ENCODE measurements at places on chromosomes 7 and 10.
A peak's percentile ranks its signal among the peaks of the same experiment; 100 is the strongest.

GRCh38 chr7:158018971-158019645 lies 568.5 kb downstream of the PTPRN2 start:
- DNase-seq, result no peak

DNA sequence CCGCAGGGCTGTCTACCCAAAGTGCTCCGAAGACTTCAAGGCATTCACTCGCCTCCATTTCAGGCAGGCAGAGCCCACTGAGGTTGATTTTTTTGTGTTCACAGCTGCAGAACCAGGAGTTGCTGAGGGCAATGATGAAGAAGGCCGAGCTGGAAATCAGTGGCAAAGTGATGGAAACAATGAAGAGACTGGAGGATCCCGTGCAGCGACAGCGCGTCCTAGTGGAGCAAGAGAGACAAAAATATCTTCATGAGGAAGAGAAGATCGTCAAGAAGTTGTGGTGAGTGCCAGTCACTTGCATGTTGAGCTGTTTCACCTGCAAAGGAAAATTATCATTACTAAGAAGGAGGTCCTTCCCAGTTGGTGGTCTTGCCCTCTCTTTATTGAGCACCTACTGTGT lies 210.5 kb downstream of the ARHGAP21 start:
- DNase-seq, result no peak

DNA sequence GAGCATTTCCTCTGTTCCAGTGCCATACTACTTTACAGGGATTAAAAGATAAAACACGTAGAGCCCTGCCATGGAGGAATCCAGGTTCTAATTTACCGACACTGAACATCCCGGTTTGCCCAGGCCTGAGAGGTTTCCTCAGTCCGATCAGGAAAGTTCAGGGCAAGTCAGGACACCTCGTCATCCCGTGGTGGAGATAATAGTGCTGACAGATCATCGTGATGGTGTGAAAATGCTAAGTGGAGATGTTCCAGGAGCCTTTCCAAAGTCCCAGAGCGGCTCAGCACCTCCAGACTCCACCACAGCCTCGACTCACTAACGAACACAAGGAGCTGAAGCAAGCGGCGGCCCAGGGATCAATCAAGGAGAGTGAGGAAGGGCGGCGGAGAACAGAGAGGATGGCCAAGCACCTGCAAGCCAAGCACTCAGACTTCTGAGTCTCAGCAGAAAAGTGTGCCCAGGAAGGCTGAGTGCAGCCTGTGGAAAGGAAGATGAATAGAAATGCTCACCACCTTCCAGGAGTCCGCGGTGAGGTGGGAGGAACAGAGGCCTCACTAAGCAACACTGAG lies 103.7 kb upstream of the VWC2 start:
- DNase-seq, result no peak

DNA sequence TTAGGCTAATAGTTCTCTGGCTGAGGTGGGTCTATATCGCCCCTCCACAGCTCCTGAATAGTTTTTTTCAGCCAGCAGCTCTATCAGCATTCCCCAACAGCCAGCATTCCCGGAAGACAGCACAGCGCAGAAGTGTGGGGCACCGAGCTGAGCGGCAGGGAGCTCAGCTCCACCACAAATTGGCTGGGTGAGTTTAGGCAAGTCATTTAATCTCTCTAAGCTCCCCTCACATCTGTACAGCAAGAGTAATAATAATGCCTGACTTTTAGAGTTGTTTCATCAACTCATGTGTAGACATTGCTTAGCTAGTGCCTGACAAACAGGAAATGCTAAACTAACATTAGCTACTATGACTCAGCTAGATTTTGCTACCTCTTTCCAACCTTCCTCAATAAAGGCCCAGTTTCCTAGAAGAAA lies 247.9 kb upstream of the PTN start:
- no peak for DNase-seq

GRCh38 chr7:106520962-106521514 lies 139.9 kb downstream of the CCDC71L start:
- peak; percentile 38 for DNase-seq

DNA sequence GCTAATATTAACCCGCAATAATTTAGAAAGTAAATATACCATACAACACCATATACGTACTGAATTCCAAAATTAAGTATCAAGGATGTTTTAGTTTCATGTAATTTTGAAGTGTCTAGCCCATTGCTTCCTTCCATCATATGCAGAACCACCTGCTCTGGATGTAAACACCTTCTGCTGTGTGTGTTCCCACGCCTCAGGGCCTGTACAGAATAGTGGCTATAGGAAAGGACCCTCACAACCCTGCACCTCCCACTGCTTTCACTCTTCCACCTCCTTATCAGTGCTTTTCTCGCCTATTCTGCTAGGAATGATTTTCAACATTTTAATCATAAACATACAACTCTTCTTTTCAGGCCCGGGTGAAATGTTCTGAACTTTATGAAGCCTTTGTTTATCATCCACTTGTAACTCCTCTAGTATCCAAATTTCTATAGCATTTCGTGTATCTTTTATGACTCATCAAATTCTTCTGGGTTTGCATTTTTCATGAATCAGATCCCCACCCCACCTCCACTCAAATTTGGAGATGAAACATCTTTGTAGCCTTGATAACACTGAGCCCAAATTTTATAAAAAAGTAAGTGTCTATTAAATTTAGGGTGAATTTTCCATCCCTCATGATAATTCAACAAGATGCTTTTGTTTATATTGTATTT lies 1106.8 kb upstream of the C7orf33 start:
- DNase-seq, result no peak

- no peak for DNase-seq
These were observed 162.0 kb upstream of the MGMT start for GRCh38 chr10:129305046-129305445.

DNA sequence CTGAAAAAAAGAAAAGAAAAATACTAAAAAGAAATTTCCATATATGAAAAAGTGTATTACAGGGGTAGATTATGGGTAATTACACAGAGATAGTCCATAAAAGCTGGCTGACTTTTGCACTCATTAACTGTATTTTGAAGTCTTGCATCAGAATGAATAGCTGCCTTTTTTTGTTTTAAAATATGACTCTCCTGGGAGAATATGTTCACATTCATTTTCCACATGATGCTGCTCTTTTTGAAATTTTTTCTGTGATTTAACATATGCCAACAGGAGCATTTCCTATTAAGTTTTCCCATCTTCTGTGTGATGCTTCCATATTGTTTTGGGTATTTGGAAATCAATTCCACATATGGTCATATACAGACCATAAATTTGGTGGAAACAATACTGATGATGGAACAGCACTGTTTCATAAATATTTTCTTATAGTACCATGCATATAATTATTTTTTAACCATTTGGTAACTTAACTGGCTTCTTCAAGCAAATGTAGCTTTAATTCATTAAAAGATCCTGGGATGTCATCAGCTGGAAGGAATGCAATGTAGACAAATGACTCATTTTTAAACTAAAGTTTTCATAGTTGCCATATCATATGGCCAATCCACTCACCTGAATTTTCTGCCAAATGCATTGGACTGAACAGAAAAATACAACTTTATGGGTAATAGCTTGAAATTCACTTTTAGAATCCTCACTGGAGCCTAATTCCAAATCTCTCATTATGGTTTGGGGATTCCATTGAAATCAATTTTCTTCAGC lies 313.9 kb upstream of the GLI3 start:
- DNase-seq, result no peak

GRCh38 chr10:29612657-29613056 lies 22.1 kb downstream of the SVIL start:
- no peak for DNase-seq

GRCh38 chr7:155296788-155297516 lies 726 bp upstream of the INSIG1 start:
- DNase-seq, result peak; percentile 76

DNA sequence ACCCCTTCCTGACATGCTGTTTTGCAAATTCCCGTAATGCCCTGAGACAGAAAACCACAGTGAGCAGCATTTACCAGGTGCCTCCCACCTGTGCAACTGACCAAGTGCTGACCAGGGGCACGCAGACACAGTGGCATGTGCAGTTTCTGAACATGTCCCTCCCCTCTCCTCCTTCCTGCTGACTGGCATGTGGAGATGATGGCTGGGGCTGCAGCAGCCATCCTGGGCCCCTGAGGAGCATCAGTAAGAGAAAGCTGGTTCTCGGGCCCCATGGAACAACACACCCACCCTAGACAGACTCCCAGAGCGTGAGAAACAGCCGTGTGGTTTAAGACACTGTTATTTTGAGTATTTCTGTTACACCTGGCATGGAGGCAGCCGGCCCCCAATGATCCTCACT lies 66.2 kb upstream of the PDGFA start:
- no peak for DNase-seq

DNA sequence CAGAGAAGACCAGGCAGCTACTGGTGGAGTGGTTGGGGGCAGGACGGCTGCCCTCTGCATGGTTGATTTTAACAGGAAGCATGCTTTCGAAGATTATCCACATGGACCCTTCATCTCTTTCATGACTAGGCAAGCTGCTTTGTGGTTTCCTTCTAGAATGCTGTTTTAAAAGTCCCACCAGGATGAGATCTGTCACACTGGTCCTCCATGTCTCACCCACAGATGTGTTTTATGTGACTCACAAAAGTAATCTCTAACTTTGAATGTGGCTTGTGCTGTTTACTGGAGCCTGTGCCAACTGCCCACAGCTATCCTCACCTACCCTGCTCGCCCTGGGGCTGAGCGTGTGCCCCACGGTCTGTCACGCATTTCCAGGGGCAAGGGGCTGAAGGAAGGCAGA lies 188.8 kb downstream of the GFRA1 start:
- no peak for DNase-seq

DNA sequence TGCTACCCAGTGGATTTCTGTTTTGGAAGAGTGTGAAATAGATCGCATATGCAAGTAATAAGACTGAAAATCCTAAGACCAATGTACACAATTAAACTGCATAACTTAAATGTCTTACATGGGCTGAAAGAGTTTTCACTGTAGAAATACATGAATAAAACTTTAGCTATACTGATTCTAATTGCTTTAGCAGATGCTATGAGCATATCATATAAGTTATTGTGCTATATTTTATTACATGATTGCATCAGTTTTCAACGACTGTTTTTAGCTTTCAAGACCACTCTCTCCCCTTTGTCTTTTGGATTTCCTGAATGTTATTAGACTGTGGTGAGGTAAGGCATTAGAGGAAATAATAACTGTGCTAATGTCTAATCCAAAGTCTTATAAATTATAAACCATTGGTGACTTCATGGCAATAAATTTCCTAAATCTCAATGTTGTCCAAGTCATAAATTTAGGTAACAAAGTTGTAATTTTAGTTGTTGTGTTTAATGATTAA lies 124.5 kb downstream of the SEMA3A start:
- DNase-seq, result no peak

- DNase-seq, result no peak
These were observed 994 bp upstream of the MAGI2 start for GRCh38 chr7:79454361-79454960.

DNA sequence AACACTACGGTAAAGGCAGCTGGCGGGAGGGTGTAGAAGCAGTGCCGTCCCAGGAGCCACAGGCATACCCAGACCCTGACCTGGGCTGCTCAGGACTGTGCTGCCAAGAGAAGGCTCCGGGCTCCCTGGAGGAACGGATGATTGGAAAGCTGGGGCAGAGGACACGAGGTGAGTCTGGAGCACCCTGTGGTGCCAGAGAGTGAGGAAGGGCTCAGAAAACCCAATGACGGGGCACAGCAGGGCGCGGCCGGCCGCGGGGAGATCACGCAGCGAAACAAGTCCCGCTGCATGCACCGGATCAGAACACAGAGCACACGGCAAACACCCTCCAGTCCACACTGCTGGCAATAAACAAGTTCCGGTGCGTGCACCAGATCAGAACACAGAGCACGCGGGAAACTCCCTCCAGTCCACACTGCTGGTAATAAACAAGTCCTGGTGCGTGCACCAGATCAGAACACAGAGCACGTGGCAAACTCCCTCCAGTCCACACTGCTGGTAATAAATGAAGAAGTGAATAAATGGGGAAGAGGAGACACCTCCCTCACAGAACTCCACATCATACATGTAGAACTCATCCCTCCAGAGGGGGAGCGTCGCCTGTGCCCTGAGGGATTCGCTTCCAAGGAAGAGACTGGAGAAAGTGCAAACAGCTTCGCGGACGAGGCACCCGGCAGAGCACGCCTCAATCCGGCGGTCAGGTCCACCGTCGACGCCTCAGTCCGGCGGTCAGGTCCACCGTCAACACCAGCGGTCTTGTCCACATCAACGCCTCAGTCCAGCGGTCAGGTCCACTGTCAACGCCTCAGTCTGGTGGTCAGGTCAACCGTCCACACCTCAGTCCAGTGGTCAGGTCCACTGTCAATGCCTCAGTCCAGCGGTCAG lies 265.0 kb downstream of the MAD1L1 start:
- DNase-seq, result no peak

GRCh38 chr10:49569031-49569631 lies 30.2 kb upstream of the ERCC6 start:
- no peak for DNase-seq

DNA sequence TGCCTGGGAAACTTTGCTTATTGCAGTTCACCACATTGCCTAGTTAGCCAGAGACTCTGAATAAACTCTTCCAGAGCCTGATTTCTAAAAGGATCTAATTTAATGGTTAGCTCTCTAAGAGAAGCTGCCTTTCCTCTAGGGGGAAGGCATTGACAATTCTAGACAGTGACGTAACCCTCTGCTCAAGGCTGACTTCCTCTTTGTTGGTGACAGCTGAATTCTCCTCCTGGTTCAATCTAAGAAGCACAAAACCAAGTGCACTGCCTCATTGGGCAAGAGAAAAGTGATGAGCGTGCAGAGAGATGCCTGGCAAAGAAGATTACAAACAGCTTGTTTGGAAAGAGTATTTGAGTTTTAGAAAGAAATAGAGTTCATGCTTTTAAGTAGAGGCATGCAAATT lies 102.7 kb downstream of the MACC1 start:
- peak; percentile 2 for DNase-seq

- no peak for DNase-seq
These were observed 453.9 kb downstream of the PTPRN2 start for GRCh38 chr7:158133515-158134271.

DNA sequence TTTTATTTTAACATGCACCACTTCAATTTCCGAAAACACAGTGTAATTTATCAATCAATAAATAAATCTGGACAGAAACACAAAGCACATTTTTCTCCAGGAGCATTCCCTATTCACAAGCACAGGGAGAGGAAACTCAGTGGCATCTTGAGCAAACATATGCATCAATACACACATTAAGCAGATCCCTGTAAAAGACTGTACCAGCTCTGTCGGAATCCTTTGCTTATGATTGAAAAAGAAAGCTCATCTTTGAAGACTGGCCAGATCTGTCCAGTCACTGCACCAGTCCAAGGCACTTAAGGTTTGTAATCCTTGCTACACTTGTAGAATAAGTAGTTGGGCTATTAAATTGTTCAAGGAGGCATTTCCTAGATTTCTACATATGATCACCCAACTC lies 343.9 kb downstream of the BMPER start:
- DNase-seq, result no peak

Measured in T-helper 2 cell (primary cell).